ENCODE measurements at places on chromosomes 11 and 22.

GRCh38 chr11:84173078-84173477 is 886.9 kb upstream of the CCDC90B start:
- no peak for DNase-seq

DNA sequence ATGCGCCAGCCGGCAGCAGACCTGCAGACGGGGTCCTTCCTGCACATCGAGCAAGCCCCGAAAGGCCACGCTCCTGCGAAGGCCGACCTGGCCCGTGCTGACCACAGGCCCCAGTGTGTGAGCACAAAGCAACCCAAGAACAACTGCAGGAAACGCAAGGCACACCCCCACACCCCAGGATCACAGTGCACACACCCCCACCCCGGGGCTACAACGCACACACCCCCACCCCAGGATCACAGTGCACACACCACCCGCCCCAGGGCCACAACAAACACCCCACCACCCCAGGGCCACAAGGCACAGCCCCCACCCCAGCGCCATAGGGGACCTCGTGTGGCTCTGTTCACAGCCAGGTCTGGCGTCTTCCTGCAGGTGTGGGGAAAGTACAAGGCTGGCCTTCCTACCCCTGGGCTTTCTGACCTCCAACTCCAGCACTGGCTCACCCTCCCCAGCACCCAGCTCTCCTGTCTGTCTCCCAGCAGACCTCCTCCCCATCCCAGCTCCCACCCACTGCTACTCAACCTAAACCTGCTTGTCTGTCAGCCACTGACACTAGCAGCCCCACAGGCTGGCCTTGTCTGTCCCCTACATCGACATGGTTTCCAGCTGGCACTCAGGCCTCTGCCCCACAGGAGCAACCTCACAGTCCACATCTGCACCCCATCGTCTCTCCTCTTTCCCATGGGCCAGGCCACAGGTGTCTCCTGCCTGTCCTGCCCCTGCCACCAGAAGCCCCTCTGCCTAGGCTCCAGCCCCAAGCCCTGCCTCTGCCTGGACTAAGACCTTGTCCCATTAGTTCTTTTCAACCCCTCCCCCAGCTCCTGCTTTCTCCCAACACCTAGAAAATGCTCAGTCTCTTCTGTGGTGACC is 20.5 kb upstream of the EFCAB6 start:
- DNase-seq = no peak

DNA sequence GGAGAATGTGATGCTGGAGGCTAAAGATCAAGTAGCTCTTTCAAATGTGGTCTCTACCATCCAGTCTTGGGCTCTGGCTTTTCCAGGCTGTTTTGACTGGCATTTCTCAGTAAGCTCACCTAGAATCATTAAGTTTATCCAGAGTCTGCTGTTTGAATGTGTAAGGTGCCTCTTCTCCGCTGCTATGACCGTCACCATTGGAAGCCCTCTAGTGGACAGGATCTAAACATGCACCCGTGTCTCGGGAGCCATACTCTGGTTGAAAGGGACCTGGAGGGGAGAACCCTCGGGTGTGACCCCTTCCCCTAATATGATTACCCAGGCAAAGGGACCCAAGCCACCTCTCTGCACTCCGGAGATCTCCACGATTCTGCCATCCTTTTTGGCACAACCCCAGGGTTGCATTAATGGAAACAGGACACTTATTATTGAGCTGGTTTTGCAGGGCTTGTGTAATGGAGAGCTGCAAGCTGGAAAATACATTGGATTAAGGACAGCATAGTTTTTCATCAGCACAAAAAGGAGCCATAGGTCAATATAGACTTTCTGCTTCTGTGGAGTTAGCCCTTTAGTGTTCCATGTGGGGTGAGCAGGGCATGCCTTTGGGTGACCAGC is 191.0 kb upstream of the LARGE1 start:
- DNase-seq = peak; percentile 10

GRCh38 chr22:50280708-50281383 is 10.7 kb upstream of the MAPK11 start:
- DNase-seq = no peak

DNA sequence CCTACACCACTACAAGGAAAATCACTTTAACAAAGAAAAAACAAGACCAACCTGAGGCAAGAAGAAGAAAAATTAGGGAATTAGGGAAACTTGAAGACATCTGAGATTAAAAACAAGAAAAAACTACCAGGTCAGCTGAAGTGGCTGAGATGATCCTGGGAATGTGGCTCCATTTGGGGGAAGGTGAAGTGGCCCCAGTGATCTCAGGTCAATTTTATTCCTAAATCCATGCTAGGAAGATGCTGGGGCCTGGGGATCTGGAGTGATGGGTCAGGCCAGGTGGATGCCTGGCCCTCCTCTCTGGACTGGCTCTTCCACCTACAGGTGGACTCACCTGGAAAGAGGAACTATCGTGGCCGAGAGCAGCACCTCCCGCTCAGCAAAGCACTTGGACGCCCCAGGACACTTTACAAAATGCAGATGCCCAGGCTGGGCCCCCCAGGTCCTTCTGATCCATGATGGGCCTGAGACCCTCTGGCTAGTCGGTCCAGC is 6.7 kb downstream of the TOP3B start:
- no peak for DNase-seq

GRCh38 chr11:127625402-127625801 is 624.8 kb upstream of the KIRREL3 start:
- DNase-seq = no peak
